T-helper 2 cell (primary cell): ENCODE measurements at places on chromosomes 2 and 18.

- DNase-seq: no peak
Measured at GRCh38 chr2:130822766-130823165, 13.9 kb upstream of the ARHGEF4 start.

- DNase-seq: no peak
Measured at GRCh38 chr2:199186301-199186751, 271.4 kb downstream of the SATB2 start.

DNA sequence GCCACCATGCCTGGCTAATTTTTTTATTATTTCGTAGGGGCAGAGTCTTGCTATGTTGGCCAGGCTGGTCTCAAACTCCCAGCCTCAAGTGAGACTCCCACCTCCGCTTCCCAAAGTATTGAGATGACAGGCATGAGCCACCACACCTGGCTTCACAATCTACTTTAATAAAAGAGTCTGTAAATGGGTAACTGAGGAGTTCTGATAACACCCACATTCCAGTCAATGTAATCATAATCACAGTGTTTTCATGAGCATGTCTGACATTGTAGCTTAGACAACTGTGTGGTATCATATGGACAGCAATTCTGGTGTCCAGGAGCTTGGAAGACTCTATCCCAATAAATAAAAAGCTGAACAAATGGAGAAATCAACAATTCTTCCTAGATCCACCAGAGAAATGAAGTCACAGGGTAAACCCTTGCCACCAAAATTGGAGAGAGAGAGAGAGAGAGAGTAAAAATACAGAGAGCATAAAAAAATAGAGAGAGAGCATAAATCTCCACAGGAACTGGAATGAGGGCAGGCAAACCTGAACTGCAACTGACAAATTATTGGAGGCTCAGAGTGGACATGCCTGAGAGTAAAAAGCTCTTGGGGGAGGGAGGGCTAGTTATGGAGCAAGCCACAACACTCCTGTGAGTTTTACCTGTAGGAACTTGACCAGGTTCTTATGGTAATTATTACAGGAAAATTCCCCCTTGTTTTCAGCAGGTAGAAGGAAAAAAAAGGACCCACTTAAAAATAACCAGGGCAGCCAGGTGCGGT is 12.4 kb upstream of the NBEAL1 start:
- DNase-seq: no peak

- no peak for DNase-seq
Measured at GRCh38 chr2:131042148-131042775, 51.0 kb downstream of the FAM168B start.

GRCh38 chr2:46719487-46719886 is 196.1 kb downstream of the MCFD2 start:
- DNase-seq: no peak

GRCh38 chr2:241833101-241833663 is 24.2 kb downstream of the NEU4 start:
- DNase-seq: no peak

DNA sequence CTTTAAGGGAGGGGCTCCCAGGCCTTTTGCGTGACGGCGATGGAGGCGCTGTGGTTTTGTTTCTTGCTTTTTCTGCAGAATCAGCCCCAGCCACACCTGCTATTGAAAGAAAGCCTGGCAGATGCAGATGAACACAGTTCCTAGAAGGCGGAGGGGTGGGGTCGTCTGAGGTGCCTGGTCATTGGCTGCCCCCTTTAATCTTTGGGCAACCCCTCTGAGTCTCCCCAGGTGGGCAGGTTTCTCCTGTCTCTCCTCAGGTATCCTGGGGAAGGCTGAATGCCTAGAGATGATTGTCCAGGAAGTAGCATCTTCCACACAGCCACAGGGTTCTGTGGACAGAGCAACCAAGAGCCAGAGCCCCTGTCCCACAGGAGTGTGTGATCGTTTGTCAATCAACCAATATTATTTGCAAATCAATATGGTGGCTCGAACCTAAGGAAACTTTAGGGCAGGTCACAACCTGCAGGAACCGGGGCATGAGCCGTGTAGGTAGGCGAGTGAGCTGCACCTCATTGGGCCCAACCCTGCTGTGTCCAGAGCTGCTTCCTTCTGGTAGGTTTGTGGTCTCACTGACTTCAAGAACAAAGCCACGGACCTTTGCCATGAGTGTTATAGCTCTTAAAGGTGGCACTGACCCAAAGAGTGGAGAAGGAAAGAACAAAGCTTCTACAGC is 104.3 kb downstream of the NDUFA10 start:
- no peak for DNase-seq

DNA sequence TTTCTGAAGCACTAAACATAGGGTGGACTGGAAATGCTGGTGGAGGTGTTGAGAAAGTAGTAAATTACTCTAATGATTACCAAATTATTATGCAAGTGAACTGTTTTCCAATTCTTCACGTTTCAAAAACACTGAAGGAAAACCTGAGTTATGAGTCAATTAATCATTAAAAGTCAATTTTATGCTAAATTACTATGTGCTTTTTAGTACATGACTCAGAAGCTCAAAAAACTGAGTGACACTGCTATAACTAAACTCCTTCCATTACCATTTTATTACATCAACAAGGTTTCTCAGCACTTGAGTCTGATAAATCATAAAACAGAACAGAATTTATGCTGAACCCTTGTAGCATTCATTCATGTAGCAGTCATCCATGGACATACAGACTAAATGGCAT is 20.4 kb downstream of the CHMP3 start:
- no peak for DNase-seq

DNA sequence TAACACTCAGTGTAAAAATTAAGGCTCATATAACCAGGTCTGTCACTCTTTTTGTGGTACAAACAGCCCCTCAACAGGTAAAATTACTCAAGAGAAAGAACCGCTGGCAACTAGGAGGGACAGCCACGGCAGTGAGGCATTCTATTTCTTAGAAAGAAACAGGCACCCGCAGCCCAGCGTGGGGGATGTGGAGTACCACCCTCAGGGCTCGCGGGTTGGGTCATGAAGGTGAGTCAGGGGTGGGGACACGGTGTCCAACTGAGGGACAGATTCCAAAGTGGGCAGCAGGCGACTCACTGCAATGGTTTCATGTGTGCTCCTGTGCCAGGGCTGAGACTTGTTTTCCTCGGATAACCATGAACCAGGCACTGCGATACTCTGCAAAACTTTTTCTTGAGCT is 129.4 kb downstream of the DTNB start:
- DNase-seq: no peak

- DNase-seq: no peak
Measured at GRCh38 chr18:31438402-31438801, 9.1 kb upstream of the DSG3 start.

DNA sequence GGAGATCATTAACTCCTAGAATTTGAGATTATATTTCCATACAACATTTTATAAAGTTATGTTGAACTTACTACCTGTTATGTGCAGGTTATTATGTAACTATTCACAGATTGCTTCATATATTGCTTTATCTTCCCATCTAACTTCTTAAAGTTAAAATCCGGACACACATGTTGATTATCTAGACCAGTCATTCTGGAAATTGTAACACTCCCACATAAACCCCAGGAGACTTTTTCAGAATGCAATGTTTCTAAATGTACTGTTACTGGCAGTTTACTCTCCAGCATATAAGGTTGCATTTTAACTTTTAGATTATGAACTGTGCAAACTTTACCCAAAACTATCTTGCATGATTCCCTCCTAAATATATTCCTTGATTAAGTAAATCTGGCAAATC is 70.5 kb upstream of the FAM117B start:
- no peak for DNase-seq

DNA sequence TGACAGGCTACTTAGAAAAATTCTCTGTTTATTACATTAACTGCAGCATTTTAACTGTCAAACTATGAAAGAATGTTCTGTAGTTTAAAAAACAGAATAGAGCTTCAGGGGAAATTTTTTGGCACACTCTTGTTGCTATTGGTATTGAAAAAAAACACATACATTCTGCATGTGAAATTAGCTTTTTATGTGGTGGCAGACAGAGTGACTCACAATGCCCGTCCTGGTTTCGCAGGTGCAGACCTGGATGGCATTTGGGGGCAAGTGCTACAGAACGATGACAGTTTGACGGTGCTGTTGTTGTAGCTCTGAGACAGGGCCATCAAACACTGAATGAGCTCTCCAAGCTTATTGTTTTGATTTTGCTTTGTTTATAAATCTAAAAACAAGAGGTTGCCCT is 105.0 kb upstream of the MAP3K20 start:
- DNase-seq: peak; percentile 22

DNA sequence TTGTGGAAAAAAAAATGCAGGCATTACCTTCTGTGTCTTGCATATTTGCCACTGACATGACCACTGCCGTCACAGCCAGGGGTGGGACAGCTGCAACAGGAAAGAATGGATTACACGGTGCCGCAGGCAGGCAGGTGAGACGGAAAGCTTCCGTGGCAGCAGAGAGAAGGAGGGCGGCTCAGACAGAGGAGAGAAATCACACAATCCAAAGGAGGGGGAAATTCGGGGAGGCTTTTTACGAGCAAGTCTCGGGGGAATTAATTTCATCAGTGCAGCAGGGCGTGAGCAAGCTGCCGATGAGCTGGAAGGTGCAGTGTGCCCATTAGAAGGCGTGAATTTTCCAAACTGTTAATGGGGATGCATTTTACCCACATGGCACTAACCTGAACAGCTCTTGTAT is 234.8 kb upstream of the PXDN start:
- DNase-seq: no peak

- no peak for DNase-seq
Measured at GRCh38 chr18:36088256-36088655, 20.9 kb upstream of the RPRD1A start.

DNA sequence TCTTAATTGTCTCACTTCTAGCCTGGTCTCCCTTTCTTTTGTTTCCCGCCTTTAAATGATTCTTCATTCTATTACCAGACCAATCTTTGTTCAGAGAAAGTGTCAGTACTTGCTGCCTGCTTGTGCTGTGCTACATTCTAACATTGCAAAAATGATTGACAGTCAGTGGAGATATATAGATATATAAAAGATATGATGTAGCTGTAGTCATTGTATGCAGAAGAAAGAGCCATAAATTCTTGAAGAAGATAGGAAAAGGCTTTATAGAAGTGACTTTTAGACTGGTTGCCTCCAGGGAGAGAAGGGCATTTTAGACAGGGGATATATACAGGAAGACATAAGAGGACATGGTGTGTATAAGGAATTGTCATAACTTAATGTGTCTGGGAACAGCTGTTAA is 13.6 kb downstream of the AGPS start:
- no peak for DNase-seq

GRCh38 chr2:239910851-239911640 is 114.1 kb downstream of the NDUFA10 start:
- DNase-seq: peak; percentile 84

GRCh38 chr2:15069149-15069548 is 436.6 kb downstream of the LRATD1 start:
- DNase-seq: no peak

- no peak for DNase-seq
Measured at GRCh38 chr2:866009-866680, 84.5 kb upstream of the SNTG2 start.

GRCh38 chr2:101328474-101329007 is 20.0 kb upstream of the RNF149 start:
- no peak for DNase-seq

- DNase-seq: no peak
Measured at GRCh38 chr18:13625843-13626543, 100.4 kb downstream of the FAM210A start.

DNA sequence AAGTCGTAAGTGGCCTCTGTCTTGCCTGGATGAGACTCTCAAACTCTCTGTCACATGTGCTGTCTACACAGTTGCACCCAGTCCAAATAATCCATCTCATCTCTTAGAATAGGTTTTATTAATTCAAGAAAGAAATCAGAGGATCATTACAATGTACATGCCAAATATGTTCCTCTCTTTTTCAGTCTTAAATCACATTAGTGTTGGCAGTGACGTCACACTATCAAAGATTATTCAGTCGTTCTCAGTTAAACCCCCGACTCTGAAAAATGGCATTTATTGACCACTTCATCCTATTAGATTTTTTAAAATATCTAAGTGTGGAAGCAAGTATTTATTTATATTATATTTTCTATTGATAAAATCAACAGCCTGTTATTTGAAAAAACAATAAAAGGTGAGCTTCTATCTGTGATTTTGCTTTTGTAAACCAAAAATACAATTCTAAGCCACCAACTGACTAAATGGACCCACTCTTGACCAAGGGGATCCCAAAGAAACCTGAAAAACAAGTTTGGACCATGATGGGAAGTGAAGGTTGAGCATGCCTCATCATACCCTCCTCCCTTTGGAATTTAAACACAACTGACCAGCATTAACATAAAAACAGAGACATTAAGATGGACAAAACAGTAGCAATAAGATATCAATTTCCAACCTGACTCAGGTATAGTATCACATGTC is 1894.4 kb upstream of the LRRTM1 start:
- no peak for DNase-seq

DNA sequence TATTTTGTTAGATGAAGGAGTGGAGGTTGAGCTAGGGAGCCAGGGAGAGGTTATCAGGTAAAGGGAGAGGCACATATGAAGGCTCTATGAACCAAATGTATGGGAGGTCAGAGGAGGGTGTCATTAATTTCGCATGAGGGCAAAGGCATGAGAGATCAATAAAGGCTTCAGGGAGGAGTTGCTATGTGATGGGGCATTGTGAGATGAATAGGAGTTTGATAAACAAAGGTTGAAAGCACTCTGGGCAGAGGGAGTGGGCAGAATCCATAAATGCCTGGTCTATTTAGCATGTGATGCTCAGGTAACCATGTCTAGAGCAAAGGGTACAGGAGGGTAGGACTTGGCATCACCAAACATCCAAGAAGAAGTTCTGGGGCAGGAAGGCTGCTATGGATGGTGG is 273.4 kb downstream of the HAUS1 start:
- DNase-seq: no peak

GRCh38 chr2:167749016-167749415 is 498.4 kb downstream of the STK39 start:
- no peak for DNase-seq

DNA sequence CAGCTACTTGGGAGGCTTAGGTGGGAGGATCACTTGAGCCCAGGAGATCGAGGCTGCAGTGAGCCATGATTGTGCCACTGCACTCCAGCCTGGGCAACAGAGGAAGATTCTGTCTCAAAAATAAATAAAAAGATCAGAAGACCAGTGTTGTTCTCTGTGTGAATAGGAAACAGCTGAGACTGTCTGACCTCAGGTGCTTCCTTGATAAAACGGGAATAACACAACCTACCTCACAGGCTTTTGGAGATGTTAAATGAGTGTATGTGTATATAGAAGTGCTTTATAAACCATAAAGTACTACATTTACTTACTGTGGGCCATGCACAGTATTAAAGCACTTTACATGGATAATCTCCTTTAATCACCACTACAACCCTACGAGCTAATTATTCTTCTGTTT is 9.9 kb upstream of the CETN1 start:
- DNase-seq: no peak

DNA sequence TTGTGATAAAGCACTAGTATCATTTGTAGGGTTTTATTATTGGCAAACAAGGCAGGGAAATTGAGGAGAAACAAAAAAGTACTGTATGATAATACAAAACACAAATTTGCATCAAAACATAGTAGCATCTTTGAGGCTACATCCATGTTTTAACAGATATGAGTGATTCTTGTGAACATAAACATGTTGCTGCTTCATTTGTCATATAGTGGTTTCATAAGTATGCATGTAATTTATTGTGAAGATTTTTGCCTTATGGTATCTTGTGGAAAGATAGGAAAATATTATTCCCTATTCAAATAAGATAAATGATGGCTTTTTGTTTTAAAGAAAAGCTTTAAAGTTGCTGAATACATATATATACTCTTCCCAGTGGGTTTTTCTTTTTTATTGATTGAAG is 60.3 kb downstream of the VRK2 start:
- DNase-seq: no peak
